ENCODE measurements at places on chromosomes 5 and 9.

GRCh38 chr5:90709323-90710155, 150.9 kb downstream of the ADGRV1 start:
- DNase-seq, result peak; percentile 69

- DNase-seq, result no peak
These were observed 42.0 kb downstream of the NR3C1 start for GRCh38 chr5:143361438-143361837.

GRCh38 chr5:157285310-157286035, 19.6 kb downstream of the CYFIP2 start:
- no peak for DNase-seq

GRCh38 chr5:10662083-10662482, 98.2 kb downstream of the ANKRD33B start:
- DNase-seq, result no peak

DNA sequence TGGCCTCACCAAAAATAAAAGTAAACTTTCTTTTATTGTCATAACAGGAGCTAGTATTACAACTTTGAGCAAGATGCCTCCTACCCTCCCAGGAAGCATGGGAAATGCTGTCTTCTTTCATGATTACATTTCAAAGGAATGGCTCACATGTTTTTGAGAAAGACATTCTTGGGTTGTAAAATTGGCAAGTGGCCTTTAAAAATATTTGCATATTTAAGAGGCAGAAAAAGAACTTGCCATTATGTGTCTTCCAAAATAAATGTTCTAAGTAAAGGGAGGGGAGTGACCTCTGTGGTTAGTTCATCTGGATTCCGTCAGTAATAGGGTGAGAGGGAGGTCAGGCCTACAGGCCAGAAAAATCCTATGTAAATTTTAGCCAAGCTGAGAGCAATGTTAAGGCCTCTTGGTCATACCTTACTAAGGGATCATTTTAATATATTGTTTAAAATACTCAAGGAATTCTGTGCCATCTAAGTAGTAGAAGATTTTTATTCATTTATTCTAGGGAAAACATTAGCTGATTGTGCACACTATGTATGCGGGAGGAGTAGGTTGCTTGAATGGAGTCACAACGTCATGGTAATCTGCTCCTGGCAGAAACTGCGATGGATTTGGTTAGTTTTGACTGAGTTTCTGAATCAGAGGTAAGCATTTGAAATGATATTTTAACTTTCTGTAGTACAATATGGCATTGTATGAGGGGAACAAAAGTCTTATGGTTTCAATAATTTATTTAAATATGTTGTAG, 1485.7 kb upstream of the CDH9 start:
- DNase-seq, result peak; percentile 29

DNA sequence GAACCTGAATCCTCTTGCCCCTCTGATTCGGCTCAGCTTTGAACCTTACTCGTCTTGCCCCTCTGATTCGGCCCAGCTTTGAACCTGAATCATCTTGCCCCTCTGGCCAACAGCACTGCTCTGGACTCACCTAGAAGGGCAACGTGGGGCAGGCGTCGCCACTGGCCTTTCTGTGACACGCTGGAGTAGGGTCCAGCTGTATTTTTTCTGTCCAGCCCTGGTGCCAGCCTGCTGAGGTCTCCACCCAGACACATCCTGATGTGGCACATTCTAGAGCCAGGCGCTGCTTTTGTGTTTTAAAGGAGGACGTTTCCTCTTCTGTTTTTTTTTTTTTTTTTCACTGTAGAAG, 15.2 kb upstream of the CPEB4 start:
- no peak for DNase-seq

- DNase-seq, result no peak
These were observed 7.0 kb downstream of the NR5A1 start for GRCh38 chr9:124500028-124500795.

DNA sequence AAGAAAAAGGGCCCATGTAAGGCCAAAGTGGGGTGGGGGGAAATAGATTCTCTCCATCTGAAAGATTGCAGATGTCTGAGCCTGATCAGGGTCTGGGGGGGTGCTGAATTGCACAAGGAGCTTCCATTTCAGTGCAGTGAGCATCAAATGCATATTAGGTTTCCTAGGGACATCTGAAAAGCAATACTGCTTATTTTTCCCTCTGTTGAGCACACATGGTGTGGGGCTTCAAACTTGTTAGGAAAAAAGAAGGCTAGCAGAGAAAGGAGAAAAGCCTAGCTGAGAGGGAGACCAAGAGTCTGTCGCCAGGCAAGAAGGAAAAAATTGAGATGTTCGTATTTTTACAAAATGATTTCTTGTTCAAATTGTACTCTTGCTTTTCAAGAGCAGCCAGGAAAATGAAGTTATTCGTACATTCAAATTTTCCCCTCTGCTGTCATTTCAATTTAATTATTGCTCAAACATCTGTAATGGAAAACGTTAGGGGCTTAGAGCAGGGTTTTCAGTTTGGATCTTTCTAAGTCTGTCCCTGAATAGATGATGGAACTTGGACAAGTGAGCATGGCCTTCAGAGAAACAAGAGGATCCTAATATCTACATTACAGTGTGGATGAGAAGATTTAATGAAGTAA, 191.9 kb upstream of the GAS1 start:
- no peak for DNase-seq

Measured in stomach (tissue), 19 donors.